ENCODE measurements at places on chromosomes 12 and 14.

DNA sequence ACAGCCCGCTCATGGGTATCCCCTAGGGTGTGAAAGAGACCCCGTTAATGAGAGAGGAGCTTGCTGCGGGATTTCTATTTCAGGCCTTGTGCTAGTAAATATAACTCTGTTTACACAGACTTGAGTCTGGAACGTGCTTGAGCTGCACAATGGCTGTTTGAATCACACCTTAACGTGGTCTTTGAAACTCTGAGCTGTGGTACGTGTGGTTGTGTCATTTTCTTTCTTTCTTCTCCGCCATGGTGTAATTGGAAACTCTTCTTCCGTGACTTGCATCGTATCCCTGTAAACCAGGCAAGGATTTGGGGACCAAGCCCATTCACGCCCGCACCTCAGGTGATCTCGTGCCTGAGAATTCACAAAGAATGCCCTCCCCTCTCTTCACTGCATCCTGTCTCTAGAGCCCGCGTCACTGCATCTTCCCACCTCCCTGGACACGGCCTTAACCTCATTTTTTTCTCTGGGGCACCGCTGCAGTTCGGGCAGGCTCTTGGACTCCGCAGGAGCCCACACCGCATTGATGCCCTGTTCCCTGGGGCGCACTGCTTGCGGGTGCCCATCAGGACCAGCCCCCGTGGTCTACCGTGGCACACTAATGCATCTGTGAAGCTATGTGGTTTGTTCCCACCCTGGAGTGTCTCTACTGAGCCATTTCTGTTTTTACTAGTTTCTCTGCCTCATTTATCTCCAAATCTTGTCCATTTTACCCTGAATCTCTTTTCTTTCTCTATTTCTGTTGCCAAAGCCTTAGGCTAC lies 78.4 kb upstream of the PARP11 start:
- no peak for DNase-seq

- DNase-seq: no peak
Observed at GRCh38 chr12:3604748-3605586, 114.0 kb downstream of the PRMT8 start.

GRCh38 chr12:120763250-120763649 lies 37.6 kb downstream of the ACADS start:
- no peak for DNase-seq

DNA sequence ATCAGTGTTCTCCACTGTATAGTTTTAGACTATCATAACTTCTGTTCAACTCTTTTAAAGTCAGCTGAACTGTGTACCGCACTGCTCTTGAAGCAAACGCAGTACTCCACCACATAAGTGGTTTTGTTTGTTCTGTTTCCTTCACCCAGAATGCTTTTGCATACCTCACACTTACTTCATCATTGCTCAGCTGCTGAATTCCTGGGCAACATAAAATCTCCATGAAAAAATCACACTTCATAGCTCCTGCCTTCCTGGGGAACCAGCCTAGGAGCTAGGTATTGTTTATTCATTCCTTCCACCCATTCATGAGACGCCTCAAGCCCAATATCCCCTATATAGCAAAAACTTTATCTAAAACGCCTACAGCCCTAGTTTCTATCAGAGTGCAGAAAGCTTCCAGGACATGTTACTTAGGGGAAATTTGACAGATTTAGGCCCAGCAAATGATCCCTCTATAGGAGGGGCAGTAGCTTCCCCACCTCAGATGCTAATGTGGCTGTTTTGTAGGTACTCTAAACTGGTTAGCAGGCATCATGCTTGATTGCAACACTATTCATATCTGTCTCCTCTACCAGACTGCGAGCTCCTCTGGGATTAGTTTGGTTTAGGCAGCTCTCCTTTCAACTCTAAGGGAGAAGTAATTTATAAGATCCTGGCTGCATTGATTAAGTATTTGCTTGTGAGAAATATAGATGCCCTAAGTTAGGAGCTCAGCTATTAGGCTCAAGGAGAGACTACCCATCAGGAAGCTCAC lies 44.5 kb downstream of the LRRC9 start:
- DNase-seq: peak; percentile 22

- DNase-seq: no peak
Observed at GRCh38 chr14:90263748-90264449, 7.5 kb downstream of the PSMC1 start.

DNA sequence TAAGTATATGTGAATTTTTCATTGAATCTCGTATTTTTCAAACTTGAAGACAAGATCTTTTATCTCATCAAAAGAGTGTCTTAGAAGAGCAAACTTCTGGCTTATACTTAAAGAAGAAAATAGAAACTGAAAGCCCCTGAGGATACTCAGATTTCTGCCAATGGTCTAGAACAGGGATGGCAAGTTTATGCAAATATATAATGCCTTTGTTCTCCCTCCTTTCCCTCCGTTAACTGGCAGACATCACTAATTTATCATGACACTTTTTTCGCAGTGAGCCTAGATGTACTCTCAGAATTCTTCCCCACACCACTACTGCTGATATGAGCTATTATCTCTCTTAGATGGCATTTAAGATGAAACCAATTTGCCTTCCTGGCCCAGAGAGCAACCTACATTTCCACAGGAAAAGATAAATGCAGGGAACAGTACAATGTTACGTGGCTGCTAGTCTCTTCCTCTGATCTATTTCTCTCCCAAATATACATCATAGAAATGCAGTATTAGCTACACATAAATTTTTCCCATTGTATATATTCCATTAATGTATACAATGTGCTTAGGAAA lies 40.0 kb upstream of the DAAM1 start:
- DNase-seq: no peak

- no peak for DNase-seq
Observed at GRCh38 chr12:115962216-115962615, 315.3 kb downstream of the MED13L start.

GRCh38 chr14:96792591-96792990 lies 4.6 kb upstream of the VRK1 start:
- no peak for DNase-seq

DNA sequence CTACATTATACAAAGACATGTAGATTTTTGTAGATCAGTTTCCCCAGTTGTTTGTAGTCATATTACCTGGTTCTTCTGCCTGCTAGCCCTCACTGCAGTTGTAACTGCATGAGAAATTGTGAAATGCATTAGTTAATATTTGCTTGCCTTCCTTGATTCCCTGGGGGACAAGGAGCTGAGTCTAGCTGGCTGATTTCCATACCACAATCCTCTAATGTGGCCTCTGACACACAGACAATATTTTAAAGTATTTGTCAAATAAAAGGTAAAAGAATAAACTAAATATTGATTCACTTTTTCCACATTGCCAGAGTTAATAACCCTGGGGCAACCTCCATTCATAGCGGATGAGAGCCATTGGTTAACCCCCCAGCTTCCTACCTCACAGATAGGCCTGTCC lies 128.8 kb upstream of the TMEM132C start:
- no peak for DNase-seq

- DNase-seq: peak; percentile 55
Observed at GRCh38 chr12:109951751-109952150, 44.4 kb downstream of the GIT2 start.

GRCh38 chr14:89291351-89291940 lies 125.6 kb downstream of the FOXN3 start:
- DNase-seq: no peak

DNA sequence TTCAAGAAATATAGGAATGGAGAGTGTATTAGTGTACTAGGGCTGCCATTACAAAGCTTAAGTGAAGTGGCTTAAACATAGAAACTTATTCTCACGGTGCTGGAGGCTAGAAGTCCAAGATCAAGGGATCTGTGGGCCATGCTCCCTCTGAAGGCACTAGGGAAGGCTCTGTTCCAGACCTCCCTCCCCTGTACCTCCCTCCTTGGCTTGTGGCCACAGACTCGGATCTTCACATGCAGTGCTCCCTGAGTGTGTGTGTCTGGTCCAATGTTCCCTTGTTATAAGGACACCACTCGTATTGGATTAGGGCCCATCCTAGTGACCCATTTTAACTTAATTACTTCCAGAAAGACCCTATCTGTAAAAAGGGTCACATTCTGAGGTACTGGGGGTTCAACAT lies 225.6 kb downstream of the VRK1 start:
- DNase-seq: no peak

DNA sequence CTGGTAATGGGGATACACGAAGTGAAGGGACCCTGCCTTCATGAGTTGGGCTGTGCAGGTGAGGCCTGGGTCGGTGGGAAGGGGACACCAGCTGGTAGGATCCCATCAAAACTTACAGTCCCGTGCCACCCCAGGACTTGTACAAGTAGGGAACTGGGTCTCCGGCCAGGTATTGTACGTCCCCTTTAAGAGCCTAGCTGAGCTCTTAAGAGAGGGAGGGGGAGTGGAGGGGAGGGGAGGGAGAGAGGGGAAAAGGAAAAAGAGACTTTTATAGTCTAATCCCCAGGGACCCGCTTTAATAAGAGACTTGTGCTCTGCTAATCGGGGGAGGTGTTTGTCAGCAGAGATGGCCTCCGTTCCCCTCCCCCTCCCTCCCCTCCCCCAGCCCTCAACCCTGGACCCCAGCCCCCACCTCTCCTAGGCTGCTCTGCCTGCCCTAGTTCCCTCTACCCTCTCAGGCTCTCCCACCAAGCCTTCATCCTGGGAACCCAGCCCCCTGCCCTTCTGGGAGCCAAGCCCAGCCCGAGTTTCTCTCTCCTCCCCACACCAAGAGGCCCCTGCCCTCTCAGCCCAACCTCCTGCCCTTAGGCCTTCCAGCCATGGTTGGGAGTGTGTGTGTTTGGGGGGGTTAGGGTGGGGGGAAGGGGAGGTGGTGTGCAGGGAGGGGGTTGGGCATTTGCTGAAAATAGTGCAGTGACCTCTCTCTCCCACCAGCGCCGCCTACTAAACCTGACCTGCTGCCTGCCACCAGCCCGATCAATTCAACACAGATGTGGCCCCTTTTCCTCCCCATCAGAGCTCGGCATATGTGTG lies 2.6 kb downstream of the GDF11 start:
- DNase-seq: no peak

DNA sequence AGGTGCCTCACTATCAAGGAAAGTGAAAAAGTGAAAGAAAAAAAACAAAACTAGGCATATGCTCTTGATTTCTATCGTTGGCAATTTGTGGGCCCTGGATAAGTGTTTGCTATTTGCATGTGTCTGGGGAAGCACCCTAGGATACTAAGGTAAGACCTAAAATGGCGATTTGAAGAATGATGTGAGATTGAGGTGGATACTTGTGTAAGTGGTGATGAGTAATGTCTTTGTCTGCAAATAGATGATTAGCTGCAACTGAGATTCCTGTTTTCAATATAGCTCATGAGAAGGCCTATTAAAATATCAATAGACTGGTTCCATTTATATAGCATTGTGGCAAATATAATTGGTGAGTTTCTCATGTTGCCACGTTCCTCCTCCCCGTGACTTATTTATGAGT lies 261.7 kb downstream of the NEDD1 start:
- no peak for DNase-seq

DNA sequence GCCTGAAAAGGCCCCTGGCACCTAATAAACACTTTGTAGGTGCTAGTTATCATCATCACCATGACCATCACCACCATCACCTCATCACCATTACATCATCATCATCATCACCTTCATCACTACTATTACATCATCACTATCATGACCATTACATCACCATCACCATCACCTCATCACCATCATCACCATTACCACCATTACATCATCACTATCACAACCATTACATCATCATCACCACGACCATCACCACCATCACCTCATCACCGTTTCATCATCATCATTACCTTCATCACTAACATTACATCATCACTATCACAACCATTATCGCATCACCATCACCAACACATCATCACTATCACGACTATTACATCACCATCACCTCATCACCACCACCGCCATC lies 132.8 kb downstream of the RIMBP2 start:
- no peak for DNase-seq

DNA sequence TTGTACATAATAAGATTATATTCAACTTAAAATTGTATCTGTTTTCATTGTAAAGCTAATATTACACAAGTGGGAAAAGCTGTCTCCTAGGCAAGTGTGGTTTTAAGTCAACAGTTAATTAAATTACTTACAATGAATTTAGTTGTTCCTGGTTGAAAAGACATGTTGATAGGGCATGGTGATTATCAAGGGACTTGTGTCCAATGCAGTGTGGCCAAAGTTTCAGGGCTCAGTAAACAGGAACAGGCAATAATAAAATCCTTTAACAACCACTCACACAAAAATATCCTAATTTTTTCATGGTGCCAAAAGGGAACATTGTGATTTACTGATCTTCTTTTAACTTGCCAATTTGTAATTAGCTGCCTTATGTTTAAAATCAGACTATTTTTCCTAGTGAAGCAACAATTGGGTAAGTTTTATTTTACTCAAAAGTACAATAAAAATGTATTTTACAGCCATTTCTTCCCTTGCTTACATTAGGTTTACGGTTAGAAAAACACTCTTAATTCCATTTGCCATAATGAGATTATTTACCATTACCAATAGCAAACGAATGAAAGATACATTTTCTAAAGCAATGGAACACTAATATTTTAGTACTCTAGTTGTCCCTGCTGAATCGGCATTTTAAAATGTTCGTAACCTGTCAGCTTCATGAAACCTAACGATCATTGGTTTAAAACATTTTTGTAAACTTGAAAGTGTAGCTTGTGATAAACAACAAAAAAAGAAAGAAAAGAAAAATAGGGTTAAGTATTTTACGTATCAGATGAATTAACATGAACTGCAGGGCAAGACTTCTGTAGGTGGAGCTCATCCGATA lies 1.8 kb upstream of the WNK1 start:
- no peak for DNase-seq

- no peak for DNase-seq
Observed at GRCh38 chr14:87632796-87633195, 360.2 kb downstream of the GALC start.

- DNase-seq: no peak
Observed at GRCh38 chr12:50745861-50746260, 18.0 kb upstream of the ATF1 start.

DNA sequence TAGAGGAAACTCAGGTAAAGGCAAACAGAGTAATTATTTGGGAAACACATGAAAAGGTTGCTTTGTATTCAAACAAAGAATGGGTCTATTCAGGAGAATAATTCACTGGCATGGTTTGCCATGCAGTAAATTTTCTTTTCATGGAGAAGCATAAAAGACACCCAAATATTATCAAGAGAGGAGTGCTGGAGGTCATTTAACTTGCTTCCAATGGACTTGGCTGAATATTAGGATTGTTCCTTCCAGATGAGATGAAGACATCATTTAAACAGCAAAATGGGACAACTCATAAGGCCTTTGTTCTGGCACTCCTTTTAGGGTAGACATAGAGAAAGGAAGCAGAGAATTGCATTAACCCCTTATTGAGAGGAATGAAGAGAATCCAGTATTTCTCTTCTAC lies 38.7 kb downstream of the WIF1 start:
- DNase-seq: no peak

DNA sequence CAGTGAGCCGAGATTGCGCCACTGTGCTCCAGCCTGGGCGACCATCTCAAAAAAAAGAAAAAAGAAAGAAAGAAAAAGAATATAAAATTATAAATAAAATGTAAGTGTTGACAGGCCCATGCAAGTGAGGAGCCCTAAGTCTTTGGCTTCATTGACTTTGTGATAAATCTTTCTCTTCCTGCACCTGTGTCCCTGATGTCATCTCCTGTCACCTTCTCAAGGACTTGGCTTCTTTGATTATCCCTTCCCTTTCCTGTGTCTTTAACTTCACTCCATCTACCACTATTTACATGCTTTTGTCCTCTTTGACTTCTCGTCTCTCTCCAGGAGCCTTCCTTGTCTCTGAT lies 33.6 kb upstream of the WNK1 start:
- no peak for DNase-seq

- no peak for DNase-seq
Observed at GRCh38 chr12:22416801-22417200, 82.3 kb upstream of the ST8SIA1 start.

All from AG08396 (cell line).